ENCODE measurements at places on chromosomes 12 and 14. TPM values are rescaled to one million over a fixed set of nuclear protein-coding genes. Genes with fewer than 3 reads are reported as not detected.
A peak's percentile ranks its signal among the peaks of the same experiment; 100 is the strongest.

GRCh38 chr12:114414866-114415524 lies 9.1 kb upstream of the TBX5 start:
- DNase-seq = no peak

GRCh38 chr14:80047761-80048160 lies 163.5 kb downstream of the DIO2 start:
- DNase-seq = no peak

DNA sequence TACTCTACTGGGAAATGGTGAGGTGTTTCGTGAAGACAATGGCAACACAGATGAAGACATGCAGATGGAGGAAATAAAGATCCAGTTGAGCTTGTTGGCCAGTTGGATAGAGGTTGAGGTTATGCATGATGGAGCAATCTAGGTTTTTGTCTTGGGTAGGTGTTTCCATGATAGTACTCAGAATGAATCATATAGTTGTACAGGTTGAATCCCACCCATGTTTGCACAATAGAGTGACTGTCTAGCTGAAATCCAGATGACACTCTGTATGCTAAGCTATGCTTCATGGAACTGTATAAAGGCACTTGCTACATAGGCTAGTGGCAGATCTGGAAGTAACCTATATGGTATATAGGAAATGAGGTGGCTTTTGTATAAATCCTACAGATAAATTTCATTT lies 264.9 kb downstream of the NAV3 start:
- no peak for DNase-seq

GRCh38 chr14:60254176-60254575 lies 5.2 kb downstream of the PPM1A start:
- peak; percentile 30 for DNase-seq

DNA sequence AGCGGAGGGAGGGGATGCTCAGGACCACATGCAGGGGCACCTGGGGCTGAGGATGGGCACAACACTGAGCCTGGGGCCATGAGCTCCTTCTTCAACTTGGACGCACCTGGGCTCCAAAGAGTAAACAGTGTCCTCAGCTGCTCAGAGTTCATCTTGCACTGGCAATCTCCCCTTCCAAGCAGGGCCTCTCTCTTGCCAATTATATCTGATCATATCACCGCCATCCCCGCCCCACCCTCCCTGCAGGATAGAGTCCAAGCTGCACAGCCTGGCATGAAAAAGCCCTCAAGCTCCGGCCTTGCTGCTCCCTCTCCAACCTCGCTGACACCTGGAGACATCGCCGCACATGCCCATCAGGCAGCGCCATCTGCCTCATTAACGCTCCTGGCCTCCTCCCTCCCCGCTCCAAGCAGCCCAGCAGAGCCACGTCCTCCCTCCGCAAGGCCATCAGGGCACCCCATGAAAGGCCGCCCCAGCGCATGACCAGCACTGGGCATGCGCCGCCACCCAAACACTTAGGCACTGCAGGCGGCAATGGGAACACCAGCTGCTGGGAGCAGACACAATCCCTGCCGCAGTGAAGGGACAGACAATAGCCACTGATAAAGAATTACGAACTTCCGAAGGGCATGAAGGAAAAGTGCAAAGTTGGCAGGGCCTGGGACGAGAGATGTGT lies 88.8 kb downstream of the CHGA start:
- DNase-seq = no peak

DNA sequence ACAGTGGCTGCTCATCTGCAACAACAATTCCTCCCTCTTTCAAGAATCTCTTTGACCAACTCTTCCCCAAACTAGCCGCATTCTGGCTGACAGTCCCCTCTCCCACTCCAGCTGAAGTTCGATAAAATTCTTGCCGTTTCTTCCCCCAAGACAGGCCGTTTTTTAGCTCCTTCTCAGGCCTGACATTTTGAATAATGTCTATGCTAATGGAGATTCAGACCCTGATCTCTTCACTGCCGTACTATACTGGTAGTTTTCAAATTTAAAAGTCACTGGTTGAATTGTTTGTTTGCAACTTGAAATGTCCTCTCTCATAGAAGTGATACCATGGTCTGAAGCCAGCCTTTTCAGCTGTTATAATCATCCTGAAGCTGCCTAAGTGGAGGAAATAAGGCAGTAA lies 65.9 kb upstream of the AMN1 start:
- no peak for DNase-seq

DNA sequence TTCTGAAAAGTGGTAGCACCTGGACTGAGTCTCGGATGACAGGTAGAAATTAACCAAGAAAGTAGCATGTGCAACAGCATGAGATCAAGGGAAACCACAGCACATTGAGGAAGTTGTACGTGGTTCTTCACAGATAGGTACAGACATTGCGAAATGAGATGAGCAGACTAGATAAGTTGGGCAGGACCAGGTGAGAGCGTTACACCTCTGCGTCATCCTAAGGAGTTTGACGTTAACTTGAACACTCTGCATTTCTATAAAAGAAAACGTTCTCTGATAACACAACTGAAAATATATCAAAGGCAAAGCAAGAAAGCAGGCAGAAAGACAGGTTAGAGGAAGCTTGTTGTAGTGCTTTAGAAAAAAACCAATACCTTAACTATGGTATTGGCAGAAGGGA lies 98.5 kb upstream of the RASSF8 start:
- no peak for DNase-seq

- no peak for DNase-seq
Observed at GRCh38 chr12:7605900-7606465, 59.7 kb downstream of the APOBEC1 start.

DNA sequence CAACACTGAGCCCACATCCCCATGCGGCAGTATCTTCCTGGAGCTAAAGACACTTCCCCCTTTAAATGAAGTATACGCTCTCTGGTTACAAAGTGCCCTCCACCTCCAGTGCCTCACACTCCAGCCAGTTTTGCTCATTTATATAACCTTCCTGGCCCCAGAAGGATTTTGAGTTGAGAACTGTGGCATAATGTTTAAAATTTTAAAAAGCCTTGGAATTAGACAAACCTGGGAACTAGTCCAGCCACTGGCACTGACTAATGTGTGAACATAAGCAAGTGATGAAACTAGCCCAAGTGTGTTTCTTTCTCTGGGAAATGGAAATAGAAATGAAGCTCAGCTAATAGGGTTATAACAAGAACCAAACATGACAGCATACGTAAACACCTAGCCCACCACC lies 723.7 kb upstream of the USP15 start:
- DNase-seq = no peak

DNA sequence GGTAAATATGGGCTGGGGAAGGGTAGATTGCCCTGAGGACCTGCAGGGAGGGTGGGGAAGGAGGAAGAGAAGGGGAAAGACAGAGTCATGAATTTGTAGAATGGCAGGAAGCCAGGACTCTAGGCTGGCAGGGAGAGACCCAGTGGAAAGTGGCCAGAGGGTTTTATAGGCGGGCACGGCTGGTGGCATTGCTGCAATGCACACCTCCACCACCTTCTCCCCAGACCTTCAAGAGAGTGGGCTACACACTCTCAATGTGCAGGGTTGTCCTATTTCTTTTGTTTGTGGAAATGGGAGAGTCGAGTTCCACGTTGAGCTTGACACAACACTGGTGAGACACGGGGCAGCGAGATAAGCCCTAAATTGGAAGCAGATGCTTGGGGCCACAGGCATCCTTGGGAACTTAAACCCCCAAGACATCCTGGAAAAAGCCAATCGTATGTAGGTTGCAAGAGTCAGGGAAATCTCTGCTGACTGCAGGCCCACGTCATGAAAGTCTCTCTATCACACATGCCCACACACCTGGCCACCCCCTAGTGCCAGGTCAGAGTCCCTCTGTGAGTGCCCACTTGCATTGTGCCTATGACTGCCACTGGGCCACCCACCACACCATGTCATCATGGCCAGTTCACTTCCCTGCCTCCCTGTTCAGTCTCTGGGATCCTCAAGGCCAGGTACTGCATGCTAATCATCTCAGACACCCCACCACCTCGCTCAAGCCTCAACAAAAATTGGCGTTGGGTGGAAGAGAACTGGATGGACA lies 38.0 kb upstream of the BDKRB2 start:
- no peak for DNase-seq

- DNase-seq = no peak
Observed at GRCh38 chr12:75257510-75257909, 47.9 kb upstream of the KCNC2 start.

DNA sequence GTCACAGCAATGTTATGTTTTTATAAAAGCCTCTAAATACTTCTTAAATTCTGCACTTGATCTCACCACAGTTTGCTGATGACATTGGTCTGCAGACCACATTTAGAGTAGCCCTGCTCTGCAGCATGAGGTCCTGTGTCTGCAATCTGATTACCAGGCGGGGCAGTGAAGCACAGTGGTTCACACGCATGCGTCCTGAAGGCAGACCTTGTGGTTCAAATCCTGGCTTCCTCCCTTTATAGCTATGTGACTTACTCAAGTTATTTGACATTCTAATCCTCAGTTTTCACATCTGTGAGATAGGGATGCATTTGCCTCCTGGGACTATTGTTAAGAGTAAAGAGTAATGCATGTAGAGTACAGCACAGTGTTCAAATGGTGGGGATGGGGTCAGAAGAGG lies 50.3 kb downstream of the BMAL2 start:
- DNase-seq = no peak

DNA sequence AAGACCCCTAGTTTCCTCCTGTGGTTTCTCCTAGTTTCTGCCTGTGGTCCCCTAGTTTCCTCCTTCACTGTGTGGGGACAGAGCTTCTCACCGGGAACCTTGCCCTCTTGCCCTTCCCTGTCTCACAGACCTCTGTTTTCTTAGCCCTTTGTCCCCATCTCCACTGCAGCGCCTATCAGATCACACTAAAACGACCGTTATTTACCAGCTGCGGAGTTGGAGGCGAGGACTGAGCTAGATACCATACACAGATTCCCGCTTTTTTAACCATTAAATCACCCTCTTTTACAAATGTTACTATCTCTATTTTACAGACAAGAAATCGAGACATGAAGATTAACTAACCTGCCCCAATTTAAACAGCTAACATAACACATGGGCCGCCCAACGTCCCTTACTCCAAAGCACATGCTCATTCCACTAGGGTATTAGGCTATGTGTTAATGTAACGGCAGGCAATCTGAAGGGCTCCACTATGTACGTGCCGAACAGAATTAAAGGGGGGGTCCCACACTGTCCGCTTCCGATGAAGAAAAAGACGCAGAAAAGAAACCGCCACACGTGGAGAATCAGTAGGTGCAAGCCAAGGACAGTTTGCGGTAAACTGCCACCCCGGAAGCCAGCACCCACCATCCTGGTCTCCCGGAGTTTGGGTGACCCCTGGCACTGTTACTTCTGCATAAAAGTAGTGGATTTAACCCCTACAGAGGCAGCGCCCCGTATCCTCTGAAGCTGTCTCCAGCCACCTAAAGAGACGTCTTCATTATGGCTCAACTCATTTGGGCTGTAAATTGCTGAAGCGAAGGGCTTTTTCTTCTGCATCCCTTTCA lies 1.9 kb upstream of the FKBP4 start:
- DNase-seq = no peak

DNA sequence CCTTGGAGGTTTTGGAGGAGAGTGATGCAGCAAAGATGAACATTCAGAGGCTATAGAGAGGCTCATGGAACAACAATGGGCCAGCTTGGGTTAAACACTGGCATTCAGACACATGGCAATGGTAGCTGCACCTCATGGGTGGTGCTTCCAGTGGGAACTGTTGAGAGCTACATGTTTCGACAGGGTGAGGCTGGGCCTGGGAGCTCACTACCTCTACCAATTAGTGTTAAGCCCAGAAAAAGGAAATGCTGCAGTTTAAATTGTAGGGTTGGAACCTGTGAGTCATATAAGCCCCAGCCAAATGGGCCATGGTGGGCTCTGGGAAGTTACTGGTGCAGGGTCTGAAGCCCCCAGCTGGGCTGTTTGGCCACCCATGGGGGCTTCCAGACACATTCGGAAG lies 279.7 kb downstream of the ZFP36L1 start:
- DNase-seq = no peak

DNA sequence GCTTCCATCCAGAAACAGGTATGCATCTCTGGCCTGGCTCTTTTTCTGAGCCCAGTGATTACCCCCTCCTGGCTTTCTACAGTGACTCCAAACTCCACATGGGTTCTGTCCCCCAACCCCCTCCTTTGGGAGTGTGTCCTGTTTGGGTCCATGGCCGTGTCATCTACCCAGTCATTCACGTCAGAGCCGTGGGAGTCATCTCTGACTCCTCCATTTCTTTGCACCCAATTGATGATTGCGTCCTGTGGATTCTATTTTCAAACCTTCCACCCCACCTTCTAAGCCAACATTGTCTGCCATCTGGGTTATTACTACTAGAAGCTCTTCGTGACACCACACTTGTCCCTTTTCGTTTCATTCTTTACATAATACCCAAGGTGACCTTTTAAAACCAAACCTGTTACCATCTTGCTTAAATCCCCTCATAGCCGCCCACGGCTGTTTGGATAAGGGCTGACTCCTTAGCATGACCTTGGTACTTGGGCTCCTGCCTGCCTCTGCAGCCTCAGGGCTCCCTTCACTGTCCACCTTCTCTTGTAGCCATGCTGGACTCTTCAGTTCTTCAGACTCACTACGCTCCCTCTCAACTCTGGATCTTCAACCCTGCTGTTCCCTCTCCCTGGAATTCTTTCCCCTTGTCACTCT lies 38.1 kb upstream of the NT5DC3 start:
- DNase-seq = no peak

- DNase-seq = no peak
Observed at GRCh38 chr12:59459966-59460660, 135.7 kb upstream of the SLC16A7 start.

- no peak for DNase-seq
Observed at GRCh38 chr14:64910847-64911495, 3.3 kb upstream of the CHURC1 start.

DNA sequence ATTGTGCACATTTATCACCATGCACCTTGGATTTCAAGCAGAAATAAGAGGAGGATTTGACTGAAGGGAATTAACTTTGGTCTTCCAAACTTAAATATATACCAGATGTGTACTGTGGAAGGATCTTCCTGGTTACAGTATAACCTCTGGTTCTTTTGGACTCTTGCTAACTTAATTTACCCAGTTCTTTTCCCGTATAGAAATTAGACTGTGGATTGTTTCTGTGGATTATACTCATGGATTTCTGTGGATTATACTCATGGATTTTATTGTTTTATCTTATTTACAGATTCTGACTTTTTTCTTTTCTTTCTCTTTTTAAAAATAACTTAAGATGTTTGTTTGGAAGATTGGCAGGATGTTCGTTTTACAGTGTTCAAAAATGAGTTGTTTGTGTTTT lies 215.3 kb downstream of the RAD51B start:
- DNase-seq = no peak

PLA2G1B gene
- 0.47 TPM for polyA plus RNA-seq

MAGOHB gene
- polyA plus RNA-seq = 36.7 TPM

KRT7 gene
- 44.7 TPM for polyA plus RNA-seq

PLXNC1 gene
- 6.8 TPM for polyA plus RNA-seq

RTN1 gene
- 3.2 TPM for polyA plus RNA-seq

KRT81 gene
- not detected for polyA plus RNA-seq

B3GNT4 gene
- 2.7 TPM for polyA plus RNA-seq

LBHD2 gene
- polyA plus RNA-seq = not detected

NAV3 gene
- 11.2 TPM for polyA plus RNA-seq
